ENCODE measurements at places on chromosomes 12 and 14. TPM values are rescaled to one million over a fixed set of nuclear protein-coding genes. Genes with fewer than 3 reads are reported as not detected.

The CDCA3 gene
- 1.5 TPM for polyA plus RNA-seq

The MFAP5 gene
- polyA plus RNA-seq: not detected

The GNB3 gene
- polyA plus RNA-seq: not detected

- H3K27me3 ChIP-seq: peaks cover 23% of the 10 kb centered on the region
- peak overlapping the region; percentile 69 for H3K27ac ChIP-seq
- no peak for DNase-seq
These were observed 237.4 kb downstream of the CHST11 start for GRCh38 chr12:104694161-104694560.

DNA sequence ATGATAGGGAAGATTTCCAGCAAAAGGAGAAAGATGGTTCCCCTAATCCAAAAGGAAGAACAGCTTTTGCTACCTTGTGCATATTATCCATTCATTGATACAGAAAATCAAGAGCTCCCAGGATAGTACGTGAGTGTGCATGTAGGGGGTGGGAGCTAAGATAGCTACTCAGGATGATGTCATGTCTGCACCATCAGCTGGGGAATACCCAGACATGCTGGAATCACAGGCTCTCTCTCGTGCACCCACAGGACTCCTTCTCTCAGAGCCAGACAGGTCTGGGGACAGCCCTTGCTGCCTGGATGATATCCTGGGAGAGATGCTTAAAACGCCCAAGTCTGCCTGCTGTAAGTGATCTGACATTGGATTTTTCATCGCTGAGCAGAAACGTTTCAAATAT is 38.9 kb downstream of the FOXN3 start:
- no peak overlapping the region for H3K4me3 ChIP-seq
- peaks cover 3% of the 10 kb centered on the region for H3K36me3 ChIP-seq
- peaks cover 2% of the 10 kb centered on the region for H3K27me3 ChIP-seq
- peaks cover 56% of the 10 kb centered on the region for H3K4me1 ChIP-seq
- DNase-seq: no peak

- DNase-seq: no peak
- H3K27me3 ChIP-seq: no peaks in the 10 kb centered on the region
- no peak overlapping the region for H3K27ac ChIP-seq
- H3K36me3 ChIP-seq: no peaks in the 10 kb centered on the region
These were observed 748.3 kb downstream of the C12orf50 start for GRCh38 chr12:87280893-87281292.

GRCh38 chr12:10154145-10154496 is 17.8 kb downstream of the OLR1 start:
- H3K4me3 ChIP-seq: peak overlapping the region; percentile 93
- H3K27me3 ChIP-seq: peaks cover 6% of the 10 kb centered on the region
- no peak for DNase-seq
- no peaks in the 10 kb centered on the region for H3K36me3 ChIP-seq
- peaks cover 14% of the 10 kb centered on the region for H3K4me1 ChIP-seq
- no peak overlapping the region for H3K27ac ChIP-seq

DNA sequence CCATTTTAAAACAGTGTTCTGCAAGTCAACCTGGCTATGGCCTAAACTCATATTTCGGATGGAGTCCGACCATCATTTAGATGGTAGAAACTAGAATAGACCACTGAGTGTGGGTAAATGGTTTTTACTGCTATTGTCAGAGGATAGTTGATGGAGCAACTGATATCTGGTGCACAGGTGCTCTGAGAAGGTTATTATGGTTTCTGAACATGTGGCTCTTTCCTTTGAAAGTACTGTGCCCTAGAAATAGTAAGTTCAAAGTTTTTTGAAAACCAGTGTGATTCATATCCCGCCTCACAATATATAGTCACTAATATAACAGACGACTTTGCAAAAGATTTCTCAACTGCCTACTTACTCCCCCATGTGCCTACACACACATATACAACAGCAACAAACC is 64.4 kb upstream of the BTG1 start:
- peaks cover 4% of the 10 kb centered on the region for H3K36me3 ChIP-seq
- H3K4me3 ChIP-seq: peak overlapping the region; percentile 7
- no peak for DNase-seq
- peak overlapping the region; percentile 66 for H3K27ac ChIP-seq
